Activated T-cell treated with anti-CD3 and anti-CD28 coated beads, Interleukin-2, amount 50 U/mL, for 72 hours (primary cell): ENCODE measurements at places on chromosomes 16 and 17. TPM values are rescaled to one million over a fixed set of nuclear protein-coding genes. Genes with fewer than 3 reads are reported as not detected.

- DNase-seq = no peak
Measured at GRCh38 chr16:17222871-17223401, 247.8 kb downstream of the XYLT1 start.

DNA sequence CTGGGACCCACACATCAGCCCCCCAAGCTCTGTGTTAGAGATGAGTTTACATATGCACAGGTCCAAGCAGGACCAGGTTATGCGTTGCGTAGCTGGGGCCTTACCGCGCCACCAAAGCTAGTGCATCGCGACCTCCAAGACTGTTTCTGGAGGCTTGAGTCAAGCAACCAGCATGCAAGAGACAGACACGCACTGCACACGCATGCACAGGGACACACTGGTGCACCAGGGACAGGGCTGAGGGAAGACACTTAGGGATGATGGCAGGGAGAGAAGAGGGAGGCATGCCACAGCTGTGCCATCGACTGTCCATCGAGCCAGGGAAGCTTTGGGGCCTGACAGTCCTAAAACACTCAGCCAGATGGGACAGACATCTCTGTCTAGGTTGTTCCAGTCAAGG, 72.8 kb downstream of the MYH11 start:
- DNase-seq = no peak

Gene ABI3
- 27.9 TPM for total RNA-seq

Gene TP53TG3C
- not detected for total RNA-seq

Gene GINS2
- 32.6 TPM for total RNA-seq

DNA sequence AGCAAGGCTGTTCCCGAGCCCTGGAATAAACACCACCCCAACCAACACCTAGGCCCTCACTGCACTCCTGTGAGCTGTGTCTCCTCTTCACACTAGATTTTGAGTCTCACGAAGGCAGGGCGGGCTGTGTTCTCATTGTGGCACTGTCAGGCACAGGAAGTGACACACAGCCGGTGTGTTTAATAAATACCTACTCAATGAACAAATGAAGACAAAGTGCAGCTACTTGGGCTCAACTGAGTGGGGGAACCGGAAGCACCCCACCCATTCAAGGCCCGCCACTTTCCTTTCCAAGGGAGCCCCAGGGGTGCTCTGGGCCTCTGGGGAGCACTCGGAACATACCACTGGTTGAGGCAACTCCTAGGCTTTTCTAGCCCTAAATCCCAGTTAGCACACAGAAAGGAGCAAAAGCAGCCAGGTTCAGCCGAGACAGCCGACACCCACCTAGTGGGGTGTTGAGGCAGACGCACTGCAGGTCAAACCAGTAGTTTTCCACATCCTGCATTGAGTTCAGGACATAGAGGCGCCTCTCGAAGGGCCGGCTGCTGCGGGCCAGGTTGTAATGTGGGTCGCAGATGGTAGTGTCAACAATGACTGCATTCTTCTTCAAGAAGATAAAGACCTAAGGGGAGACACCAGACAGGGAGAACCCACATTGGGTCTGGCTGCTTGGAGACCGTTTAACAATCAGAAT, 57.7 kb downstream of the GTF3C1 start:
- DNase-seq = no peak

GRCh38 chr16:66741950-66742808, 9.2 kb downstream of the DYNC1LI2 start:
- no peak for DNase-seq

DNA sequence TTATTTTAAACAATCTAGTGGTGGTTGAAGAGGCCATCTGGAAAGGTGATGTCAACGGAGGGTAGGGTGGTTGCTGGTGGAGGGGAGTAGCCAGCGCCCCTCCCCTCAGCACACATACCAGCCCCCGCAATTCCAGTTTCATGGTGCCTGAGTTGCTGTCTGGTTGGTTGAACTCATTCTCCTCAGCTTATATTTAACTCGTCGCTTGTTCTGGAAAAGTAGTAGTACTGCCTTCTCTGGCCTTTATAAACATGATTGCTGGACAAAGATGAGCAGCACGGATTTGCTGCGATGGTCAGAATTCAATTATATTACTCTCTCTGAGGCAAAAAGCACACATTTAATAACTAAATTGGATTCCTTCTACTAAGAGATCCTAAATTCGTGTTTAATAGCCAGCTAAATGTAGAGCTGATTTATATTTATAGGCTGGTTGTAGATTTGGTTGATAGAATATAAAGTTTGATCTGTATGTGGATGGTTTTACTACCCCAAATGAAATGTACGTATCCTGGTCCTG, 238.0 kb upstream of the TBX2 start:
- no peak for DNase-seq

DNA sequence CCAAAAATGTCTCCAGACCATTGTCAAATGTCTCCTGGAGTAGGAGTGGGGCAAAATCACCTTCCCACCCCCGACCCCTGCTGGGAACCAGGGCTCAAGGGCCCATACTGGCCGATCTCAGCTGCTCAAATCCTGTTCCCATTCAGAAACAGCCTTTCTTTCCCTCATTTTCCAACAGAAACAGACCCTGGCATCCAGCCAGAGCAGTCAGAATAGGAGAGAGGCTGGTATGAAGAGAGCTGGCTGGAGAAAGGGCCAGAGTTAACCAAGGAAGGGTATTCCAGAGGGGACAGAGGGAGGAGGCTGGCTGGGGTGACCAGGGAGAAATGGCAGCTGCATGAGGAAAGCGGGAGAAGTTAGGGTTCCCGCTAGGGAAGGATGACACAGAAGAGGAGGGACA, 199.1 kb downstream of the XYLT1 start:
- no peak for DNase-seq

- no peak for DNase-seq
Measured at GRCh38 chr17:76612977-76613851, 27.6 kb upstream of the ST6GALNAC2 start.

DNA sequence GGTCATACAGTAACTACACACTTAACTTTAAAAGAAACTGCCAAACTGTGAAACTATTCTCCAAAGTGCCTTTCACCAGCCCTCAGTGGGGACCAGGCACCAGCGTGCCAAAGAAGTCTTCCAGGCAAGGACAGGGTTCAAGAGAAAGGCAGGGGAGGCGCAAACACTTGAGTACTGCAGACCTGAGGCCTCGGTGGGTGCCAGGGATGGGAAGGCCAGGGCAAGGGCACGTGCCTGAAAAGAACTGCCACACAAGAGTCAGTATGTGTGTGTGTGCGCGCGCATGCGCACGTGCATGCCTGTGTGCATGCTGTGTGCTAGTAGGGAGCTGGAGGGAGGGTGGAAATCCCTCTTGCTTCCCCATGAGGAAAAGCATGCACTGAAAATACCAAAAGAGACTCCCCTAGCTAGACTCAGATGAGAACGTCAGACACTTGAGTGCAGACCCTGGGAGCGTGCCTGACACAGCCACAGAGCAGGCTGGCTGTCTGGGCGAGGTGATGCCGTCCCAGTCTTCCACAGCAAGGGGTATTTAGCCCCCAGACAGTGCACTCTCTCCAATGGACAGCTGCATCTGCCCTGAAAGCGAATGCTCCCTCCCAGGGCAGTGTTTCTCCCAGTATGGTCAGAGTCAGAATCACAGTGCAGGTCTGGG, 40.1 kb upstream of the GSG1L start:
- no peak for DNase-seq

Gene HOXB2
- 37.7 TPM for total RNA-seq

- DNase-seq = peak; percentile 65
Measured at GRCh38 chr17:41404024-41404671, 6.7 kb upstream of the KRT31 start.

GRCh38 chr16:69531988-69532387, 33.8 kb upstream of the NFAT5 start:
- no peak for DNase-seq

GRCh38 chr17:9132944-9133610, 111.8 kb downstream of the NTN1 start:
- DNase-seq = no peak

DNA sequence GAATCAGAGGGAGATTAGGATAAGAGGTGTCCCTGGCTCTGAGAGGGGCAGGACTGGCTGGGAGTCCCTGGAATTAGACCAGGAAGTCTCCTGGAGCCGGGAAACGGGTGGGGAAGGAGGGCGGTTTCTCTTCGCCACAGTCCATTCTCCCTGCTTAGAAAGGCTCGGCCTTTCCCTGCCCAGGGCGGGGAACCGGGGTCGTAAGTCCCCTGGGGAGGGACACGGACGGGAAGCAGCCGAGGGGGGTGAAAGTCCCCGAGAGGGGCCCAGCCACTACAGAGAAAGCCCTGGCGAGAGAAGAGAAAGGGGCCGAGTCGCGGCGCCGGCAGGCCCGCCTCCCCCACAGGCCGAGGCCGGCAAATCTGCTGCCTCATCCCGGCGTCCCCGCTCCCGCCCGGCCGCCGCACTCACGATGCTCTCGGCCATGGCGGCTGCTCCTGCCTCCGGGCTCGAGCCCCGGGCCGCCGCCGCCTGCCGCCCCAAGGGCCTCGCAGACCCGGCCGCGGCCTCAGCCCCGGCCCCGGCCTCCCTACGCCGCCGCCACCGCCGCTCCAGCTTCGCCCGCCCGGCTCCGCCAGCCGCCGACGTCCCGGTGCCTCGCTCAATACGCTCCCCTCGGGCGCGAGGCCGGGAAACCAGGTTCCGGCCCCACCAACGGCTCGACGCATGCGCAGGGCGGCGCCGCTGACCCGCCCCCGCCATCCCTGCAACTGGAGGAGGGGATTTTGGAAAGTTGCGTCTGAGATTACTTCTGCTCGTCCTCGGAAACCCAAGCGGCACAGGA, at the start of the genes NPLOC4 and TSPAN10:
NPLOC4 (minus strand) TSS at position 608 of the 784 bp plus-strand sequence; CDS start at position 426, 182 bp downstream.
TSPAN10 (plus strand) TSS at position 692 of the 784 bp plus-strand sequence. CDS start 5,217 bp downstream, outside the sequence.
- peak; percentile 93 for DNase-seq

Gene PYY
- not detected for total RNA-seq

- no peak for DNase-seq
Measured at GRCh38 chr16:89246383-89246902, 28.9 kb downstream of the ZNF778 start.

Gene ARHGAP44
- total RNA-seq = not detected

DNA sequence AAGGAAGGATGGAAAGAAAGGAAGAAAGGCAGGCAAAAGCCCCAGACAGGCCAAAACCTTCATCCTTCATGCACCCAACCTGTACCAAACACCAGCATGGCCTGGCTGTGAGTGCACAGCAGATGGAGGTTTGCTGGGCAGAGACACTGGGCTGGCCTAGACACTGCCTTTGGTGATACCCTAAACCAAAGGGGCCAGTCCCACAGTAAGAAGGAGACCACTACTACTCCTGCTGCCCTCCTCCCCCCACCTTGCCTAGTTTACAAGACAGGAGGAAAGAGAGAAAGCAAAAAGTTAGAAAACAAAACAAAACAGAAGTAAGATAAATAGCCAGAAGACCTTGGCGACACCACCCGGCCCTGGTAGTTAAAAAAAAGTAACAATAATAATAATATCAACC, 19.1 kb downstream of the QPRT start:
- no peak for DNase-seq

- no peak for DNase-seq
Measured at GRCh38 chr17:72141336-72141735, 20.5 kb downstream of the SOX9 start.

Gene SPECC1
- 10.3 TPM for total RNA-seq

Gene NOS2
- 0.14 TPM for total RNA-seq

DNA sequence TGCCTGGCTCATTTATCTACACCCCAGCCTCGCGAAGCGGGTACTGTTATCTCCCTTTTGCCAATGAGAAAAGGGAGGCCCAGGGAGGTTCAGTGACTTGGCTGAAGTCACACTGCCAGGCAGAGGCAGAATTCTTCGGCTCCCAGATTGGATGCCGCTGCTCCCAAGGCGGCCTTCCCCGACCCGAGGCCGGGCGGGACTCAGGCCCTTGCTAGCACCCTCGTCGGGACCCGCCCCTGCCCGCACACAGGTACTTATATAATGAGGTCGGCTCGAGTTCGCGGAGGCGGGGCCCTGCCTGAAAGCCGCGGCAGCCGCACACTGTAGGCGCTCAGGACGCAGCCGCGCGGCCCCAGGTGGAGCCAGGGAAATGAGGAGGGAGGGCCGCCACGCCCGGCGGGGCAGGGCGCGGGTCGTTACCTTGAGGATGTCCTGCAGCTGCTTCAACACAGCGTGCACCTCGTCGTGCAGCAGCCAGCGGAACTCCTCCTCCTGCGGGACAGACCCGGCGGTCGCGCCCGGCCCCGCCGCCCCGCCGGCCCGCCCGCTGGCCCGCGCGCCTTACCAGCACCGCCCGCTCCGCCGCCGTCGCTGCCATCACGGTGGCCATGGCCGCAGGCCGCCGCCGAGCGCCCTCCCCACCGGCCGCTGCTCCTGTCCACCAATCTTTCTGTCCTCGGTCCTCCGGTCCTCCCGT, at the start of gene ROGDI:
ROGDI (minus strand) TSS at position 672 of the 697 bp plus-strand sequence; CDS start at position 610, 62 bp downstream.
- peak; percentile 82 for DNase-seq

- DNase-seq = no peak
Measured at GRCh38 chr16:4703906-4704305, 10.5 kb downstream of the NUDT16L1 start.

DNA sequence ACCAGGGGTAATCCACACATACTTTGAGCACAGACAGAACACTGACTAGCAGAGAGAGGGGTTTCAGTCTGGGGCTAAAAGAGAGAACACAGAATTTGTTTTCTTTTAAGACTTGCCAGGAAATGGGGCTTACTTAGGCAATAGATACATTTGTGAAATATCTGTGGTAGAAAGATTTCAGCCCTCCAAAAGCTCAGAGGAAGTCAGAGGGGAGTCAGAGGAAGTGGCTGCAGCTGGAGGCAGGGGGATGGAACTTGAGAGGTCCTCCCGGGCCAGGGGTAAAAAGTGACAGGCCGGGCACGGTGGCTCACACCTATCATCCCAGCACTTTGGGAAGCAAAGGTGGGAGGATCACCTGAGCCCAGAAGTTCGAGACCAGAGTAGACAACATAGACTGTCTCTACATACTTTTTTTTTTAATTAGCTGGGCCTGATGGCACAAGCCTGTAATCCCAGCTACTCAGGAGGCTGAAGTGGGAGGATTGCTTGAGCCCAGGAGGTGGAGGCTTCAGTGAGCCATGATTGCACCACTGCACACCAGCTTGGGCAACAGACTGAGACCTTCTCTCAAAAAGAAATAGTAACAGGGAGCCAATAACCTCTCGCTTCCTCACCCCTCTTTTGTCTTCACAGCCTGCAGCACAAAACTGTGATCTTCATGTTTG, 49.9 kb downstream of the NLRC5 start:
- DNase-seq = peak; percentile 69

Gene PERCC1
- 0.81 TPM for total RNA-seq

GRCh38 chr17:71963351-71963750, 157.5 kb upstream of the SOX9 start:
- no peak for DNase-seq

GRCh38 chr16:46961373-46962353, 11.8 kb downstream of the DNAJA2 start:
- peak; percentile 61 for DNase-seq

Gene KCNH6
- total RNA-seq = not detected

DNA sequence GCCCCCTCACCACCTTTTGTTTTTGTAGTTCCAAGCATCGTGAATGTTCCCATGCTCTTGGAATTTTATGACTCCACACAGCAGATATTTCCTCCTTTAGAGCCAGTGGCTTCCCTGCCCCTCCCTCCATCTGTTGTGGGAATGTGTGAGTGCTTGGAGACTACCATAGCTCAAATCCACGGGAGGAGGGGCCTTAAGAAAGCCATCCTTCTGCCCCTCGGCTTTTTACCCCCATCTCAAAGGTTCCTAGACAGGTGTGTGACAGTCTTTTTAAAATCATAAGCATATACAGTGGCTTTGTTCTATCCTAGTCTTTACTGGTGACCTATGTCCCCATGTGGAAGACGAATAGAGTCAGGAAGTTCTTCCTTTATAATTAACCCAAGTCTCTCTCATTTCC, 47.2 kb downstream of the YPEL2 start:
- DNase-seq = no peak
